Urothelium cell line (cell line): ENCODE measurements at places on chromosomes 1 and 21.
A peak's percentile ranks its signal among the peaks of the same experiment; 100 is the strongest.

- DNase-seq: no peak
These were observed 3.9 kb downstream of the RCC1 start for GRCh38 chr1:28509705-28510272.

GRCh38 chr1:164748253-164748899 is 189.4 kb downstream of the PBX1 start:
- DNase-seq: no peak

DNA sequence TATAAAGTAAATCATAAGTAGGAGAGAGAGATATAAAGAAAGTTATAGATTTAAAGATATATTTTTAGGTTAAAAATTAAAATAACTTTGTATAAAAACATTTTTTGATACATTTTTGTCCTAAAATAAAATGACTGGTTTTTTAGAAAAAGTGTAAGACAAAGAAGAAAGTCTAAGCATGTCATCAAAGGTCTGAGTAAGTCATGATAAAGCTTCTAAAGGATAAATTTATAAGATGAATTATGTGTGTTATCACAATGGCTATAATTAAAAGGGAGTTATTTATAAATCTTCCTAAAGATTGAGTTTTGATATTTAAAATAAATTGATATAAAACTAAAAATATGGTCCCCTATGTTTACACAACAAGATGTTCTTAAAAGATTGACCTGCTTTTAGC is 370.9 kb downstream of the PTPRU start:
- no peak for DNase-seq

DNA sequence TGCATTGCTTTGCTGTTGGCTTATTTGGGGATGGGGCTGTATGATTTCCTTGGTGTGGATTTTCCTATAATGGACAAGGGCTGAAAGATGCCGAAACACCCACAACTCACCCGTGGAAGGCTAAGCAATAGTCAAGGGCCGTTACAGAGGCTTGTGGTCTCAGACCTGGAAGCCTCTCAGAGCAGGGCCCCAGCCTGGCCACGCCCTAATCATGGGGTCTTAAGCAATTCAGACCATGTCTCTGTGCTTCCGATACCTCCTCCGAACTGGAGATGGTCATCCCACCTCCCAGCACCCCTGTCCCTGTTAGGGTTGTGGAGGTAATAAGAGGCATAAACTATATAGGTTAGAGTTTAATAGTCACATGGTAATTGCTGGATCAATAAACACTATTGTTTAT is 3.4 kb downstream of the ABCG1 start:
- no peak for DNase-seq

- no peak for DNase-seq
These were observed 38.7 kb upstream of the TTC34 start for GRCh38 chr1:2840036-2840809.

DNA sequence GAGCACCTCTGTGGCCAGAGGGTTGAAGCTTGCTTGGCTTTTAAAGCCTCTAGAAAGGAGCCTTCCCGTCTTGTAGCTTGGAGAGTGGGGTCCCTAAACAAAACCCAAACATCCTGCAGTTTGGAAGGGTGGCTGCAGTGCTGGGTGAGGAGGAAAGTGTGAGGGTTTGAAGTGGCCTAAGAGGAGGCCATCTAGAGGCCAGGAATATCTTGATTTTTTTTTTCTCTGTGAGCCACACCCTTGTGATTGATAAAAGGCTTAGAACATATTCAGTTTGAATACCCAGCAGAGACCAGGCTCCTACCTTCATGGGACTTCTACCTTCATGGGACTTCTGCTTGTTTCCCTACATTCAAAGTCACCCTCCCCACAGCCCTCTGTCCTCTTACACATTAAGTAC is 37.3 kb upstream of the PIGV start:
- DNase-seq: no peak

- DNase-seq: no peak
These were observed 14.7 kb downstream of the XPR1 start for GRCh38 chr1:180646547-180646946.

DNA sequence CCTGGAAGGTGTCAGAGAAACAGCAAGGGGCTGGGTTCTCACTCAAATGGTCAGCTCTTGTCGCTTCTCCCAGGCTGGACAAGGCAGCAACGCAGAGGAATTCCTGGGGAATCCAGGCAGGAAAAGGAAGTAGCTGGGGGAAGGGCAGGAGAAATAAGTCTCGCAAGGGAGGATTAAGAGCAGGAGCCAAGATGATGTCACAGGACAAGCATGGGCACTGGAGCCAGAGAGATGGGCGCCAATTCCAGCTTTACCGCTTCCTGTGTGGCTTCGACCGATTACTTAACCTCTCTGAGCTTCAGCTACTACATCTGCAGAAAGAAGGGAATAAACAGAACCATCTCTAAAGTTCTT is 70.5 kb downstream of the SSBP3 start:
- peak; percentile 87 for DNase-seq

GRCh38 chr1:246592695-246593094 is 26.4 kb downstream of the CNST start:
- DNase-seq: no peak

GRCh38 chr1:14363036-14363590 is 235.4 kb upstream of the KAZN start:
- DNase-seq: no peak

GRCh38 chr1:150320667-150320978 is 710 bp upstream of the PRPF3 start:
- no peak for DNase-seq

- DNase-seq: no peak
These were observed 90.1 kb downstream of the TLR5 start for GRCh38 chr1:223052931-223053330.

DNA sequence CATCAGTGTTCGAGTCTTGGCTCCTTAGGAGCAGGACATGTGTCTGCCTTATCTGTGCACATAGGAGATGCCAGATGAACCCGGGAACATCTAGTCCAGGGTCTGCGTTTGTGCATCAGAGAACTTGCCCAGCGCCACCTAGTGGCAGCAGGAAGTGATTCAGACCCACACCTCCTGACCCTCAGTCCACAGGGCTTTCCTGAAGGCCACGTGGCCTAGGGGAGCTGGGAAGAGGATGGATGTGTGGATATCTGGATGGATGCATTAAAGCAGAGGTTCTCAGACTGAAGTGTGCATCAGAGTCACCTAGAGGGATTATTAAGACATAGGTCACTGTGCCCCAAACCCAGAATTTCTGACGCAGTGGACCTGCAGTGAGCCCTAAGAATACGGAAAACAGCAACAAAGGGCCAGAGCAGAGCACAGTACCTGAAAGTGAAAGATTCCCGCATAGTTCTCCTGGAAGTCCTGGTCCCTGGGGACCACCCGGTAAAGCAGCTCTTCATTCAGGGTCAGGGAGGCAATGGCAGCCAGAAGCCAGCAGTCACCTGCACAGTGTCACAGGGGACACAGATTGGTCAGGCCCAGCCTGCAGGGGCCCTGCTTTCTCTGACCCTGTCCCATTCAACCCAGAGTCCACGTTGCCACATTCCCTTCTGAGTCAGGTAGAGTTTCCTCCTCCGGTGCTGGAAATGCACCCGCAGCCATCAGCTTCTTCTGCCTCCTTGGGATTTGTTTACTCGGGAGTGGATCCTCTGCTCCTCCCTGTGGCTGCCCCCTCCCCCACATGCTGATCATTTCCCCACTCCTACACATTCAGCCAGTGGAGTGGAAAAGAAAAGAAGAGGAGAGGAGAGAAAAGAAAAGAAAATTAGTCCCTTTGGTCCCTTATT is 37.0 kb downstream of the CAPN8 start:
- DNase-seq: peak; percentile 57

DNA sequence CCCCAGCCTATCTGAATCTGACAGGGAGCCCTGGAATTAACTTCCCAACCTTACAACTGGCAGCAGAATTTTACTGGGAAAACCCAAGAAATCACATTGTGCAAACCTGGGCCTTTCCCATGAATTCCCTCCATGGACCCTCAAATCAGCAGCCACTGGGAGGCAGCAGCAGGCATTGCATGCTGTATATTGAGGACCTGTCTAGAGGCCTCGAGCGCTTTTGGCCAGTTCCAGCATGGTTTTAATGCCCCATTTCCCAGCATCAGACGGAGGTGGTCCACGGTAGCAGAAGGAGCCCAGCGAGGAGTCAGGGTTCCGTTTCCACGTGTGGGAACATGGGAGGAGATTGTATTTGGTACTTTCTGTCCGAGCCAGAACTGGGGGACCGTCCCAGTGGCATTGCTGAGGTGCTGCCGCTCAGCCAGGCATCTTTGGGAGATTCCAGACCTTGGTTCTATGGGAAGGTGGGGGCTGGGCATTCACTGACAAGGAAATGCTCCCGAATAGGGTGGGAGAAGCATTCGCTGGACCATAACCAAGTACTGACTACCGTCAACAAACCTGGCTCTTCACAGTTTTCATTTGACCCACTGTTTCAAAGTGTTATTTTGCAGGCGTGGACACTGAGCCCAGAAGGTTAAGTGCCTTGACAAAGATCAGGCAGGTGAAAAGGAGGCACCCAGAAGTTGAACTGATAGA is 15.9 kb downstream of the BMP8A start:
- no peak for DNase-seq

GRCh38 chr21:43012596-43012995 is 38.2 kb downstream of the PKNOX1 start:
- no peak for DNase-seq

DNA sequence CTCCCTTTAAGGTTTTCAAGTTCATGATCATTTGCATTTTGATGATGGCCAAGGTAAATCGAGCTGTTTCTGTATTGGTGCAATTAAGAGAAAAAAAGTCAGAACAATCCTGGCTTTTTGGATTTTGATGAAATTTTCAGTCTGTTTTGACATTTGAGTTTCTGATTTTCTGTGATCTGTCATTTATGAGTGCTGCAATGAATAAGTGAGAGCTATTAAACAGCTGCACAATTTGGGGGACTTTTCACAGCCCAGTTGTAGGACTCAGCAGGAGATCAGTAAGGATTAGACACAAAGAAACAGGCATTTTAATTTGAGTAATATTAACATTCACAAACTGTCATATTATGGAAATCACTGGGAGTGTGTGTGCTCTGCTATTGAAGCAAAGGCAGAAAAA is 452.9 kb upstream of the CXADR start:
- no peak for DNase-seq

DNA sequence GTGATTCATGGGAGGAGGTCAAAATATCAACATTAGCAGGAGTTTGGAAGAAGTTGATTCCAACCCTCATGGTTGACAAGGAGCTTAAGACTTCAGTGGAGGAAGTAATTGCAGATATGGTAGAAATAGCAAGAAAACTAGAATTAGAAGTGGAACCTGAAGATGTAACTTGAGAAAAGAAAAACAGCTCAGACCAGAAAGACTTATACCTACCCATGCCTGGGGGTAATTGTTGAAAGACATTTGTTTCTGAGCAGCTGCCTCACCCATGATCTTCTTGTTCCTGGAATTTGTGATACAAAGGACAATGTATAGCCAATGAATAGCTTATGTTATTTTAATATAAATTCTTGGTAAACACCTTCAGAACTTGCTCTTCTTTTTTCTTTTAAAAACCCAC is 128.6 kb downstream of the LRIG2 start:
- no peak for DNase-seq

DNA sequence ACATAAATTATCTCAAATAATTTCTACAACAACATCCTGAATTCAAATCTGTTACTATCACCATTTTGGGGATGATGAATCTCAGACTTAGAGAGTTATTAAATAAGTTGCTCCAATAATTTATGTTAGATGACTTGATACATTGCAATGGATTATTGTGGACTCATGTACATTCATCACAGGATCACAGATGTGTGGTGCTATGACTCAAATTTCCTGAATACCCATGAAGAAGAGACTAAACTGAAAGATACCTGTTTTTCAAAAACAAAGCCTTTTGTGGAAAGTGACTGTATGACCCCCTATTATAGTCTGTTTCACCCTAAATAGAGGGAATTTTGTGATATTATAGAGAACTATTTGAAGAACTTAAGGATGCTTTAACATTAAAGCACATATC is 315.0 kb downstream of the PLA2G4A start:
- DNase-seq: no peak

DNA sequence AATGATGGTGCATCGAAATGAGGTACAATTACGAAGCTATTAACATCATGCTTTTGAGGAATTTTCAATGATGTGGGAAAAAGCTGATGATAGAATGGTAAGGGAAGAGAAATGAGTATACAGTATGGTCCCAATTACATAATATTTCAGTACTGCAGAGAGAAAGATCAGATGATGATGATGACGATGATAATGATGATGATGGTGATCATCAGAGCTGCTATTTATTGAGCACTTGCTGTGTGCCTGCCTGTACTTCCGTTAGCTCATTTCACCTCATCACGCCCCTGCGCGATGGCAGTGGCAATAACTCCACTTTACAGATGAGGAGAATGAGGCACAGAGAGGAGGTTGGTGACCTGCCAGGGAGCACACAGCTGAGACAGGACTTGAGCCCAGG is 620.8 kb downstream of the MATN1 start:
- no peak for DNase-seq

- DNase-seq: peak; percentile 79
These were observed 16.0 kb downstream of the PSRC1 start for GRCh38 chr1:109266965-109267364.

DNA sequence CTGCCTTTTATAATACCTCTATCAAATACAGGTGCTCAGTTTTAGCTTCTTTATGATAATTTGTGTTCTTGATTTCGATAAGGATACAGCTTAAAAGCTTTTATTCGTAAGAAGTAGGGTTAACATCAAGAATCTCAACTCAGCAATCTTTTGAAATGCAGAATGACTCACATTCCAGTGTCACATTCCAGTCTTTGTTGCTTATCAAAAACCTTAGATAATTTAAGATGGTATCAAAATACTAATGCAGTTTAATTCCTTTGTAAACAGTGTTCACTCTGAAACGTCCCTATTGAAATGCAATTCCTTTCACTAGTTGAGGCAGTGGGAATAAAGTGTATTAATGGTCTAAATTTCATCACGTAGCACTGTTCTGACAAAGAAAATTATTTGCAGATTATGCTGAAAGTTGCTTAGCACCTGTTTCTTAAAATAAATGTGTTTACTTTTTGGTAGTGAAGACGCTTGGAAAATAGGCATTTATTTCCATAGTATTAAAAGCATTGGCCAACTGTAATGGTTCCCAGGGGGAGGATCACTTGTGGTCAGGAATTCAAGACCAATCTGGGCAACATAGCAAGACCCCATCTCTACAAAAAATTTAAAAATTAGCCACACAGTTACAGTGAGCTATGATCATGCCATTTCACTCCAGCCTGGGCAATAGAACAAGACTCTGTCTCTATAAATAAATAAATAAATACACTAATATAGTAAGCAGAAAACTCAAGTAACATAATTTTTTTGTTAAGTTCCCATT is 10.1 kb upstream of the CNN3 start:
- no peak for DNase-seq

GRCh38 chr1:9539829-9540550 is 725 bp downstream of the SLC25A33 start:
- DNase-seq: peak; percentile 75
